ENCODE measurements at places on chromosomes 12 and 14.

DNA sequence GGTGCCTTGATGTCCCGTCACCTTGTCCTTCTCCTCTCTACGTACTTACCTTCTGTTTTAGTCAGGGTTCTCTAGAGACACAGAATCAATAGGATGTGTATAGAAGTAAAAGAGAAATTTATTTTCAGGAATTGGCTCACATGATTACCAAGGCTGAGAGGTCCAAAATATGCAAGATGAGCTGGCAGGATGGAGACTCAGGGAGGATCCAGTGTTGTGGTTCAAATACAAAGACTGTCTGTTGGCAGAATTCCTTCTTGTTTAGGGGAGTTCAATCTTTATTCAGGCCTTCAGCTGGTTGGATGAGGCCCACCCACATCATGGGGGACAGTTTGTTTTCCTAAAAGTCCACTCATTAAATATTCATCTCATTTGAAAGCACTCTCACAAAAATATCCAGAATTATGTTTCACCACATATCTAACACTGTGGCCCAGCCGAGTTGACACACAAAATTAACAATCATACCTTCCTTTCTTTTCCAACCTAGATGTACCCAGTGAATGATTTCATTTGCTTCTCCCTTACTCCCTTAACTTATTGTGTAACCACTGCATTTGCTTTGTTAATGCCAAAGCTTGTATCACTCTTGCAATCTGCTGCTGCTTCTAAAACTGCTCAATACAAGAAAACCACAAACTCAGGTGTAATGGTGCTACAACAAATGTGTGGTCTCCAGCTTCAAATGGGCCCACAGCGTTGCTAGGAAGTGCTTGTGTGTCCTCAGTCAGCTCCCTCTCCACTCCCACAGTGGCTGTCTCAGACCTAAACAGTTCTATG, 195.4 kb upstream of the ARHGAP5 start:
- no peak for DNase-seq

GRCh38 chr12:46803517-46803916, 22.3 kb downstream of the SLC38A4 start:
- no peak for DNase-seq

DNA sequence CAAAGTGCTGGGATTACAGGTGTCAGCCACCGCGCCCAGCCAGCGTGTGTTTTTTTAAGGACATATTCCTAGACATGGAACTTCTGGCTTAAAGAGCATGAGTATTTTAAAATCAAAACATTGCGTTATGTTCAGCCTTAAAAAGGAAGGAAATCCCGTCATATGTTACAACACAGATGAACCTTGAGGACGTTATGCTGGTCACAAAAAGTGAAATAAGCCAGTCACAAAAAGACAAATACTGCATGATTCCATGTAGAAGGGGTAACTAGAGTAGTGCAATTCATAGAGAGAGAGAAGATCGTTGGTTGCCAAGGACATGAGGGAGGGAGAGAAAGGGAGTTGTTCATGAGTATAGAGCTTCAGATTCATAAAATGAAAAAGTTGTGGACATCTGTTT, 53.9 kb downstream of the ACACB start:
- no peak for DNase-seq

DNA sequence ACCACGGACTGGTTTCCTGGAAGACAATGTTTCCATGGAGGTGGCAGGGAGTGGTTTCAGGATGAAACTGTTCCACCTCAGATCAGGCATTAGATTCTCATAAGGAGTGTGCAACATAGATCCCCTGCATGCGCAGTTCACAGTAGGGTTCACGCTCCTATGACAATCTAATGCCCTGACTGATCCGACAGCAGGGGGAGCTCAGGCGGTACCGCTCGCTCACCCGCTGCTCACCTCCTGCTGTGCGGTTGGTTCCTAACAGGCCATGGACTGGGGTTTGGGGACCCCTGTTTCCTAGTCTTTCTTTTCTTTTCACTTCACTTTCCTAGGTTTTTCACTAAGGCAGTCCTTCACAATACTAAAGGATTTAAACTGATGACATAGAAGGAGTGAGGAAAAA, 39.6 kb downstream of the GUCY2C start:
- DNase-seq = no peak

DNA sequence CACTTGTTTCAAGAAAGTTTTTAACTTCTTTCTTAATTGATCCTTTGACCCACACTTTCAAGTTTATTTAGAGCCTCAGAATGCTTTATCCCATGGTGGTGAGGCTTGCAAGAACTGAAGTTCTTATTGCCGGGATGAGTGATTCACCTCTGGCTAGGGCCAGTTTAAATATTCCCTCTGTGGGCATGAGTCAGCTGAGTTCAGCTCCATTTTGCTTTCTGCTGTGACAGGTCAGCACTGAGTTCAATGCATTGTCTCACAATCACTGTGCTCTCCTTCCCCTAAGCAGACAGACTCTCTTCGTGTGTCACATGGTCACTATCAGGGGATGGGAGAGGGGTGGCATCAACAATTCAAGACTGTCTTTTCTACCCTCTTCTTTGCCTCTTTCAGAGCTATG, 514.6 kb upstream of the FBXO33 start:
- DNase-seq = no peak

- no peak for DNase-seq
These were observed 144.2 kb downstream of the KICS2 start for GRCh38 chr12:64077922-64078321.

- no peak for DNase-seq
These were observed 30.7 kb downstream of the GRIP1 start for GRCh38 chr12:66648033-66648735.

DNA sequence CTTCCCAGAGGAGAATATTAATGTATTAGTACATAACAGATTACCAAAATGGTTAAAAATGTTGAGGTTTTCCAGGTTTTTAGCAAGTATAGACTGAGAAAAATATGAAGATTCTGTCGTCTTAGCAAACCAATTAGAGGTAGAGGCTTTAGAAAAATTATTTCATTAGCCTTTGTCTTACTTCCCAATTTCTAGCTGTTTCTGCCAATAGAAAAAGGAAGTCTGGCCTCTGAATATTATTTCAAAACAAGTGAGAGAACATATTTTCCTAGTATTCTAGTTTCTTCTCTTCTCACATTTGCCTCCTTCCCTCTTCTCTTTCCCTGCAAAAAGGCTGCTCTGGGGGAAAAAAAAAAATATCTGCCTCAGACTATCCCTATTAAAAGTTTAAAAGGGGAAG, 16.4 kb downstream of the IPO8 start:
- no peak for DNase-seq
